ENCODE measurements at places on chromosomes 5 and 9.
A peak's percentile ranks its signal among the peaks of the same experiment; 100 is the strongest.

DNA sequence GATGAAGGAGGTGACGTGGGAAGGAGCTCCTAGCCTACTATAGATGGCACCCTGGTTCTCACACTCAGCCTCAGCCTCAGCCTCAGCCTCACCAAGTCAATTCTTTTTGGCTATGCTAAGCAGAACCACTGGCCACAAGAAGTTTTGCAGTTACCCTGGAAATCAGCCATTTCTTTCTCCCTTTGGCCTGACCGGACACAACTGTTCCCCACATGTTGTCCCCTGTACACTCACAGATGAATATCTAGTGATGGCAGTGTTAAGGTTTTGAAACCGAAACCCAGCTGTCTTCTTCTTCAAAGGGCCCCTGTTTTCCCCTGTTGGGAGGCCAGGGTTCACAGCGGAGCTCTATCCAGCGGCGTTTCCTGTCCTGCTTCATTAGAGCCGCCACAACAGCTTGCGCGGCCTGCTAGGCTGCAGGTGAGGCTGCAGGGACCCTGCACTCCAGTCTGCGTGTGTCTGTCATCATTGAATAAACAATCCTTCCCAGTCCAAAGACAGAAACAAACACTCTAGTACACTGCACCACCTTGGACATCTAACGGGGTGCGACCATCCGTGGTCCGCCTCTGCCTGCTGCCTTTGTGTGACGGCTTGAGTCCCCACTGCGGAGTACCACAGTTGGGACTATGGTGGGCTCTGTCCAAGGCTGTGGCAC lies 250.5 kb downstream of the DENND1A start:
- no peak overlapping the region for H3K27ac ChIP-seq
- H3K36me3 ChIP-seq = no peaks in the 10 kb centered on the region
- no peaks in the 10 kb centered on the region for H3K27me3 ChIP-seq

DNA sequence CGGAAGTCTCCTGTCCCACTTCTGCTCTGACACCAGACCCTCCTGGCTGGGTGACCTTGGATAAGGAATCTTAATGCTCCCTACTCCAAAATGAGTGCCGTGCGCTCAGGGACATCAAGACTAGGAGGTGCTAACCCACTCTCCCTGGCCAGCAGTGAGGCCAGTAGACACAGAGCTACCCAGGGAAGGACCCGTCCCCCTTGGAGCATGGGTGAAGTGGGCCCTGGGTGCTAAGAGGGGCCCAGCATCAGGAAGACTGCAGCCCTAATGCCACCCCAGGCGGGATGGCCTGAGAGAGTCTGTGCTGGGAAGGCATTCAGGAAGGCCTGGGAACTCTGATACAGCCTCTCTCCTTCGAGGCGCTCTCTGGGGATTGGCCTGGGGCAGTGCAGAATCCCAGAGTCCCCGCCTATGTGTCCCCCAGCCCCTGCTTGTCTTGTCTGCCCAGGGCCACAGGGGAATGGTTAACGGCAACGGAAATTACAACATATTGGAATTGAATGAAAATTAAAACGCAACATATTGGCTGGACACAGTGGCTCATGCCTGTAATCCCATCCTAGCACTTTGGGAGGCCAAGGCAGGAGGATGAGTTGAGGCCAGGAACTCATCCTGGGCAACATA lies 29.7 kb upstream of the RNU6ATAC start:
- H3K36me3 ChIP-seq = no peaks in the 10 kb centered on the region
- no peak for DNase-seq
- no peak overlapping the region for H3K27ac ChIP-seq

GRCh38 chr5:60535198-60535597 lies 164.8 kb downstream of the DEPDC1B start:
- H3K36me3 ChIP-seq = no peaks in the 10 kb centered on the region
- no peaks in the 10 kb centered on the region for H3K27me3 ChIP-seq
- H3K4me1 ChIP-seq = no peaks in the 10 kb centered on the region
- no peak for DNase-seq
- H3K27ac ChIP-seq = no peak overlapping the region
- no peak overlapping the region for H3K4me3 ChIP-seq

DNA sequence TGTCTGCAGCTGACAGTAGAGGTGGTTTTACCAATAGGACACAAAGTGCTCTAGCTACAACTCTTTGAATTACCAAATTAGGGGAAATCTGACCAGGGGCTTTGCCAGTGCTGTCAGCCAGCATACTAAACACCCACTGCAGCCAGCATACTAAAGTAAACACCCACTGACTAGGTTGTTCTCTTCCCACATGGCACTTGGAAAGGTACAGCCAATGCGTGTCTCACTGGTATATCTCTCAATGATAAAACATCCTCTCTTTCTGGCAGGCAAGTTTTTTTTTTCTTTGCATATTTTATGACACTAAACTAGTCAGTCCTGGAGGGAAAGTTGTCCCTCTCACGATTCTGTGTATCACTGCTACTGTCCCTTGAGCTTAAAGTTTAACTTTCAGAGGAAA lies 216.1 kb downstream of the TLE1 start:
- H3K4me3 ChIP-seq = no peak overlapping the region
- H3K36me3 ChIP-seq = no peaks in the 10 kb centered on the region
- H3K4me1 ChIP-seq = no peaks in the 10 kb centered on the region
- H3K27me3 ChIP-seq = no peaks in the 10 kb centered on the region

- no peaks in the 10 kb centered on the region for H3K36me3 ChIP-seq
- H3K4me1 ChIP-seq = peaks cover 10% of the 10 kb centered on the region
- no peak overlapping the region for H3K27ac ChIP-seq
- H3K4me3 ChIP-seq = no peak overlapping the region
- no peak for DNase-seq
- H3K27me3 ChIP-seq = no peaks in the 10 kb centered on the region
These were observed 82.5 kb downstream of the SPRY4 start for GRCh38 chr5:142242272-142242671.

- H3K36me3 ChIP-seq = no peaks in the 10 kb centered on the region
- DNase-seq = no peak
- no peak overlapping the region for H3K4me3 ChIP-seq
- H3K27me3 ChIP-seq = no peaks in the 10 kb centered on the region
- no peaks in the 10 kb centered on the region for H3K4me1 ChIP-seq
These were observed 48.1 kb downstream of the IQGAP2 start for GRCh38 chr5:76451031-76451701.

DNA sequence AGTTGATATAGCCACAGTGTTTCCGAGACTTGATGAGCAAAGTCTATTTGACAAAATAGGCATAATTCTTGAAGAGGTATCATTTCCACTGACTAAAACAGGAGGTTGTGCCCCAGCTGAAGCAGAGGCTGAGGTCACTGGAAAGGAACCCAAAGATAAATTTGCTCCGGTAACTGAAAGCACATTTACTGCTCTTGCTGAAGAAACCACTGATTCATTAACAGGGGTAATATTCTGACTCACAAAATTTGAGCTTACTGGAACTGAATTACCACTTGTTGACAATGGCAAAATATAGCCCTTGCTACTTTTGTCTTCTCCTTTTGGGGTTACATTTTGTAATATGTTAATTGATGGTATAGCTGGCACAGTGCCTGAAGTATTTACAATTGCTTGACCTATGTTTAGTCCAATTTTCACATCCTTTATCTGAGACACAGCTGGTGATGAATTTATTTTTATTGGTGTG lies 30.2 kb downstream of the MLANA start:
- peaks cover 6% of the 10 kb centered on the region for H3K36me3 ChIP-seq
- no peaks in the 10 kb centered on the region for H3K27me3 ChIP-seq
- no peaks in the 10 kb centered on the region for H3K4me1 ChIP-seq
- no peak overlapping the region for H3K27ac ChIP-seq
- H3K4me3 ChIP-seq = no peak overlapping the region

GRCh38 chr9:112063151-112063550 lies 111.9 kb downstream of the SUSD1 start:
- peaks cover 2% of the 10 kb centered on the region for H3K4me1 ChIP-seq
- DNase-seq = no peak
- H3K4me3 ChIP-seq = no peak overlapping the region
- H3K36me3 ChIP-seq = no peaks in the 10 kb centered on the region

- H3K36me3 ChIP-seq = peaks cover 3% of the 10 kb centered on the region
- no peaks in the 10 kb centered on the region for H3K27me3 ChIP-seq
- DNase-seq = no peak
- no peaks in the 10 kb centered on the region for H3K4me1 ChIP-seq
- H3K4me3 ChIP-seq = no peak overlapping the region
These were observed 151.0 kb downstream of the MYO10 start for GRCh38 chr5:16784843-16785791.

GRCh38 chr5:168438349-168438748 lies 47.9 kb upstream of the RARS1 start:
- peaks cover 13% of the 10 kb centered on the region for H3K36me3 ChIP-seq
- DNase-seq = no peak
- peaks cover 12% of the 10 kb centered on the region for H3K4me1 ChIP-seq

GRCh38 chr5:34657274-34657921 lies 1.3 kb downstream of the RAI14 start:
- DNase-seq = no peak
- peaks cover 27% of the 10 kb centered on the region for H3K36me3 ChIP-seq
- H3K4me3 ChIP-seq = peak overlapping the region; percentile 95
- peaks cover 4% of the 10 kb centered on the region for H3K27me3 ChIP-seq

- peaks cover 15% of the 10 kb centered on the region for H3K36me3 ChIP-seq
- no peak overlapping the region for H3K4me3 ChIP-seq
- H3K4me1 ChIP-seq = peaks cover 4% of the 10 kb centered on the region
- no peak for DNase-seq
- no peak overlapping the region for H3K27ac ChIP-seq
These were observed 9.1 kb downstream of the PTGES2 start for GRCh38 chr9:128118472-128118857.

GRCh38 chr5:36657563-36657995 lies 51.2 kb downstream of the SLC1A3 start:
- DNase-seq = no peak
- H3K36me3 ChIP-seq = no peaks in the 10 kb centered on the region
- no peak overlapping the region for H3K27ac ChIP-seq
- no peak overlapping the region for H3K4me3 ChIP-seq

DNA sequence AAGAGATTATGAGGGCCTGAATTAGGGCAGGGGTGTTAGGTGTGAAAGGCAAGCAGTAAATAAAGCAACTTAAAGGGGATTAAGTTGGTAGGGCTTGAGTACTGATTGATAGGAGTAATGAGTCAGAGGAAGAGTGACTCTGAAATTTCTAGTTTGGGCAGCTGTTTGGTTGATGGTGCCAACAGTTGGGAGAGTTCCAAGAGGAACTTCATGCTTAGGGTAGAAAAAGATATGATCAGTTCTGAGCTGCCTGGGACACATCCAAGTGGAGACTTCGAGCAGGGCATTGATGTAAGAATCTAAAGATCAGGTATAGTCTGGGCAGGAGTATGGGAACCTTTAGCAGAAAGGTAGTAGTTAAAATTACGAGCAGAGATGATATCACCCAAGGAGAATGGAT lies 10.2 kb downstream of the MAMDC2 start:
- H3K27ac ChIP-seq = no peak overlapping the region
- no peaks in the 10 kb centered on the region for H3K4me1 ChIP-seq
- DNase-seq = no peak
- no peaks in the 10 kb centered on the region for H3K27me3 ChIP-seq
- peaks cover 3% of the 10 kb centered on the region for H3K36me3 ChIP-seq

GRCh38 chr9:97875111-97875510 lies 22.1 kb downstream of the FOXE1 start:
- no peak overlapping the region for H3K27ac ChIP-seq
- no peaks in the 10 kb centered on the region for H3K4me1 ChIP-seq
- no peaks in the 10 kb centered on the region for H3K36me3 ChIP-seq
- no peak for DNase-seq

GRCh38 chr5:141223112-141223783 lies at the start of gene PCDHB14:
TSS of gene PCDHB14 (plus strand) at chr5:141223343. CDS start at chr5:141223506, 163 bp downstream.
- no peaks in the 10 kb centered on the region for H3K27me3 ChIP-seq
- H3K4me1 ChIP-seq = no peaks in the 10 kb centered on the region
- peak; percentile 43 for DNase-seq
- H3K4me3 ChIP-seq = peak within 1 kb of the TSS; percentile 17
- no peaks in the 10 kb centered on the region for H3K36me3 ChIP-seq

DNA sequence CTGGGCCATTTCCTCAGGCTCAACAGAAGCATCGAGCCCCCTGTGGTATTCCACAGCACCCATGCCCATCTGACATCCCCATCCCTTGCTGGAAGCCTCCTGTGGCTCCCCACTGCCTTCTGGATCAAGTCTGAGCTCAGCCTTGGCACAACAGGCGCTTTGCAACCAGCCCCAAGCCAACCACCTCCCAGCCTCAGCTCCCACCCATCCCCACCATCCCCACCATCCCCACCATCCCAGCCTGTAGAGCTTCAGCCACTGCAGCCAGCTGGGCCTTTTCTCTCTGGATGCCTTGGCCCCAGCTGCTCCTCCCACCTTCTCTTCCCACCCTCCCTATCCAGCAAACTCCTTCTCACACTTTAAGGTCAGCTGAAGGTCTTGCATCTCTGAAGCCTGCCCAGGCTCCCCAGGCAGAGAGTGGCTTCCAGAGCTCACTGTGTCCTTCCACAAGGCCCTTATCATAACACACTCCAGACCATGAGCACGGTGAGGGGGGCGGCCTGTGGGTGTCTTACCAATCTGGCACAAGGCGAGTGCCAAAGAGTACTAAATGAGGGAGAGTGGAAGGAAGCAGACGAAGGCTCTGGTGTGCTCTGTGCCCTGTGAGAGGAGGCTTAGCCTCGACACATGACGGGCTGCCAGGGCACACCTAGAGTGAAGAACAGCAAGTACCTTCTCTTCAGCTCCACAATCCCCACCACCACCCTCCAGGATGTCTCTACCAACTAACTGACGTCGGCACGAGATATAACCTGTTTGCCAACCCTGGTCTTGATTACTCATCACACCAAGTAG lies 6.5 kb downstream of the HIGD2A start:
- H3K27ac ChIP-seq = no peak overlapping the region
- H3K36me3 ChIP-seq = peaks cover 11% of the 10 kb centered on the region
- DNase-seq = no peak
- H3K4me3 ChIP-seq = no peak overlapping the region
- H3K4me1 ChIP-seq = no peaks in the 10 kb centered on the region
- H3K27me3 ChIP-seq = no peaks in the 10 kb centered on the region

DNA sequence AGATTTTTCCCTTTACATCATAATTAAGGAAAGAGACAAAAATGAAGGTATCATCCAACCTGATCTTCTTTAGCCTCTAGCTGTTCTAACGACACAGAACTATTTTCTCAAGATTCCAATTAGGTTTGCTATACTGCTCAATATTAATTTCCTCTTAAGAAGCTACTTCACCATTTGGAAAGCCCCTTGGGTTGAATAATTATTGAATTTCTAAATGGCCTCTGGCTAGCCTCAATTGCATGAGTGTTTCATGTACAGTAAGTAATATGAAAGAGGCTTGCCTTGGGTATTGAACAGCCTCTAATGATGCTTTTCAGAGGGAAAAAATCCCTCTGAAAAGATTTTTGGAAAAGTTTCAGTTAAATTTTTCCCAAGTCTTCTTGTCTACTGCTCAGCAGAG lies 3.7 kb upstream of the MOB3B start:
- peaks cover 50% of the 10 kb centered on the region for H3K36me3 ChIP-seq
- H3K27ac ChIP-seq = no peak overlapping the region
- H3K4me1 ChIP-seq = peaks cover 28% of the 10 kb centered on the region
- H3K27me3 ChIP-seq = no peaks in the 10 kb centered on the region
- no peak for DNase-seq

DNA sequence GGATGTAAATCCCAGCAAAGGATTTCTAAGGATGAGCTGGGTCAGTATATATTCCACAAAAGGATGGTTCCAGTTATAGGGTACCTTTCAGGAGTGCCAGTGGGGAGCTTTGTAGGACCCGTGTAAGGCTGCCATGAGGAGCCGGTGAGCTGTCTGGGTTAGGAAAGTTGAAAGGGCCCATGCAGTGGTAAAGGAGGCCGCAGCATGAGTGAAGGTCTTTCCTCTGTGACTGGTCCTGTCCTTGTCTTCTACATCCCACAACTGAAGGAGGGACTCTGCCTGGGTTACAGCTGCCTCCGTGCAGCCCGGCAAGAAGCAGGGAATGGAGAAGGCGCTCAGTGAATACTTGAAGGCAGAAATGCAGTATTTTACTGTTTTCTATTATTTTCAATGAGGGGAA lies 58.9 kb downstream of the HSPA4 start:
- DNase-seq = no peak
- H3K27me3 ChIP-seq = no peaks in the 10 kb centered on the region
- no peak overlapping the region for H3K4me3 ChIP-seq
- H3K4me1 ChIP-seq = no peaks in the 10 kb centered on the region
